Astrocyte (in vitro differentiated cells and primary cell): ENCODE measurements at places on chromosomes 2 and 18. TPM values are rescaled to one million over a fixed set of nuclear protein-coding genes. Genes with fewer than 3 reads are reported as not detected.

GRCh38 chr18:8987241-8987640 is 115.3 kb upstream of the NDUFV2 start:
- no peak overlapping the region for H3K27ac ChIP-seq
- no peak overlapping the region for H3K4me3 ChIP-seq
- H3K4me1 ChIP-seq = peaks cover 13% of the 10 kb centered on the region
- H3K27me3 ChIP-seq = no peaks in the 10 kb centered on the region

DNA sequence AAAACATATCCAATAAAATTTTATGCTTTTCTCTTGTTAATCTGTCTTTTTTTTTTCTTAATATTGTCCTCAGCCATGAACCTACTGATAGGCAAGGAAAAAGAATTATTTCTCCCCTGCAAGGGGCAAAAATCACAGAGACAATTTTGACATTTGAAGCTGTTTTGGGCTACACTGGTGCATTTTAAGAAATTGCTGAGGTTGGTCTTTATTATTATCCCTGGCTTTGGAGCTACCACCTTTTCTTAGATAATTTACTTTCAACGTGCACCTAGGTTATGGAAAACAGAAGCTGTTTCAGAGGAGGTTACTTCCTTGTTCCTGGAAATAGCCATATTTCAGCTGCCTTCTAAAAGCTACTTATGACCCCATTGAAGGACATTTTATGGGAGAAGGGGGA is 195.5 kb upstream of the KYNU start:
- DNase-seq = no peak
- no peak overlapping the region for H3K27ac ChIP-seq
- no peaks in the 10 kb centered on the region for H3K36me3 ChIP-seq
- no peak overlapping the region for H3K4me3 ChIP-seq
- no peaks in the 10 kb centered on the region for H3K4me1 ChIP-seq
- H3K27me3 ChIP-seq = no peaks in the 10 kb centered on the region

DNA sequence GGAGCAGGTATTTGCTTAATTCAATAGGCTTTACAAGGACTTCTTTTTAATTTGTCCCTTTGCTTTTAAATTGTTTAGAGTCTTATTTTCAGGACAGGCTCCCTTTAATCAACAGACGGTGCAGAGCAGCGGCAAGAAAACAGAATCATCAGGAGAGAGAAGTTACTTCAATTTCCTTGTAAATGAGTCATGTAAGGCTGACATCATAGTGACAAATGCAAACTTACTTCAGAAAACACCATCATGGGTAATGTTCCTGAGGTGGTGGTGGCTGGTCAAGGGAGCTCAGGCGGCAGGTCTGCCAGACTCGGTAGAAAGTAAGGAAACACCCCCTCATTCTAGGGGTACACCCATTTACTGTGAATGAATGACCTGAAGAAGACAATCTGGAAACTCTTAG is 395.1 kb downstream of the FBXO15 start:
- peak; percentile 73 for DNase-seq
- no peaks in the 10 kb centered on the region for H3K36me3 ChIP-seq
- no peak overlapping the region for H3K4me3 ChIP-seq
- no peaks in the 10 kb centered on the region for H3K27me3 ChIP-seq

DNA sequence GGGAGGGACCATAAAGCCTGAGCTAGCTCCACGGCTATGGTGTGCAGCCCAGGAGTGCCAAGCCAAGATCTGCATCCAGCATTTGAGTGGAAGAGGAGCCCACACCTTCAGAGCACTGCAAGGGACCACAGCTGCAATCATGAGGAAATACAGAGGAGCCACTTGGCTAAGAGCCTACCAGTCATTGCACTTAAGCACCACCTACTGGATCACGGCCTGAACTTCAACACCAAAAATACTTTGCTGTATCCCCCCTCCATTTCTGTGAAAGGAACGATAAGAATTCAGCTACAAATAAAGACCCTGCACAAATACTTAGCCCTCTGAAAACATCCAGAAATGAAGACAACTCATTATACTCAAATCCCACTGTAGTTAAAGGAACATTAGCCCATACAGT is 545.3 kb downstream of the TSN start:
- no peak overlapping the region for H3K4me3 ChIP-seq
- no peak overlapping the region for H3K27ac ChIP-seq

GRCh38 chr18:76018210-76018609 is 476.8 kb downstream of the ZNF516 start:
- no peak overlapping the region for H3K27ac ChIP-seq
- DNase-seq = no peak
- no peaks in the 10 kb centered on the region for H3K4me1 ChIP-seq
- no peaks in the 10 kb centered on the region for H3K36me3 ChIP-seq
- no peak overlapping the region for H3K4me3 ChIP-seq

- H3K36me3 ChIP-seq = no peaks in the 10 kb centered on the region
- peak; percentile 73 for DNase-seq
- peaks cover 13% of the 10 kb centered on the region for H3K4me1 ChIP-seq
- H3K27ac ChIP-seq = no peak overlapping the region
Measured at GRCh38 chr2:24456599-24457556, 34.2 kb upstream of the NCOA1 start.

- H3K4me1 ChIP-seq = no peaks in the 10 kb centered on the region
- no peak overlapping the region for H3K4me3 ChIP-seq
- H3K27me3 ChIP-seq = no peaks in the 10 kb centered on the region
- no peak for DNase-seq
- H3K36me3 ChIP-seq = no peaks in the 10 kb centered on the region
- H3K27ac ChIP-seq = no peak overlapping the region
Measured at GRCh38 chr2:150156415-150156814, 331.1 kb downstream of the RND3 start.

GRCh38 chr18:13579874-13580273 is 146.5 kb downstream of the FAM210A start:
- H3K27ac ChIP-seq = no peak overlapping the region
- H3K4me1 ChIP-seq = no peaks in the 10 kb centered on the region
- no peak for DNase-seq
- no peak overlapping the region for H3K4me3 ChIP-seq

DNA sequence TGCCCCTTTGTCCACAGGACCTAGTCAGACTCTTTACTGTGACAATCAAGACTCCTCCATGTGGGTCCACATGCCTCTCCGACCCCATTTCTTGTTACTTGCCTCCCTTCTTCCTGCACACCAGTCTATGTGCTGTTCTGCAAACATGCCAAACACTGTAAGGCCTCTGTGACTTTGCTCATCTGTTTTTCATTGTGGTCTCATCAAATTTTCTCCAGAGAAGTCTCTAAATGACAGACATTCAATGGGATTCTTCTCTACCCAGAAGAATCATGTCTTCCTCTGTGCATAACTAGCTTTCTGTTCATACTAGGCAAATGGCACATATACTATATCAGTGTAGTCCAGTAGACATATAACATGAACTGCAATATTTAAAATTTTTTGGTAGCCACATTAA is 43.0 kb upstream of the KCNE4 start:
- H3K27ac ChIP-seq = peak overlapping the region; percentile 73
- no peaks in the 10 kb centered on the region for H3K36me3 ChIP-seq
- H3K4me1 ChIP-seq = peaks cover 19% of the 10 kb centered on the region
- no peaks in the 10 kb centered on the region for H3K27me3 ChIP-seq

The RAB17 gene
- total RNA-seq = 0.34 and 1.4 TPM in 2 replicates

DNA sequence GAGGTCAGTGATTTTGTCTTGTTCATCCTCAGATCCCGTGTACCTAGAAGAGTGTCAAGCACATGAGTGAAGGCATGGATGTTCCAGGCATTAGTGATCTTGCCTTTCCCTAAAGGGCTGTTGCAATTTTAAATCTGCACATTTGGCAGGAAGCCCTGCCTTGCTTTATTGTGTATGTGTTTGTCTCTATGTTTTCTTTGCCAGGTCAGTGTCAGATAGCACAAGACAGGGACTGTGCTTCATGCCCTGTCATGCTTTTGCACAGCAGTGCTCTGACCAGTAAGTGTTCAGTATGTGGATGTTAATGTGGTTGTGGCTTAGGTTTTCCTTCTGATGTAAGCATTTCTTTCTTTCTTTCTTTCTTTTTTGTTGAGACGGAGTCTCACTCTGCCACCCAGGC is 131.5 kb downstream of the RGPD3 start:
- DNase-seq = no peak
- no peak overlapping the region for H3K27ac ChIP-seq
- no peak overlapping the region for H3K4me3 ChIP-seq
- no peaks in the 10 kb centered on the region for H3K27me3 ChIP-seq
- no peaks in the 10 kb centered on the region for H3K36me3 ChIP-seq

DNA sequence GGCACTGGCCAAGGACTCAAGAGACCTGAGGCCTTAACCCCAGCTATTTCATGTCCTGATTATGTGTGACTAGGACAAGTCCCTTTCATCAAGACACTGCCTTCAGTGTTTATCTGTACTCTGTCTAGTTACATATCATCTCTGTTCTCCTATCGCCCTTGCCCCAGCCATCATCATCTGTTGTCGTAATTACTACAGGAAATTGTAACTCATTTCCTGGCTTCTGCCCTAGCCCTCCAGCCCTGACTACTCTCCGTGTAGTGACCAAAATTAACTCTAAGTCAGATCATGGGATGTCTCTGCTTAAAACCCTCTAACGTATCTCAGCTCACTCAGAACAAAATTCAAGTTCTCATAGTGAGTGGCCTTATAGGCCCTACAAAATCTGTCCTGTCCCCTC is 49.3 kb upstream of the LAPTM4A start:
- H3K27me3 ChIP-seq = no peaks in the 10 kb centered on the region
- H3K36me3 ChIP-seq = no peaks in the 10 kb centered on the region
- DNase-seq = no peak
- H3K27ac ChIP-seq = no peak overlapping the region
- H3K4me1 ChIP-seq = no peaks in the 10 kb centered on the region

- H3K27me3 ChIP-seq = no peaks in the 10 kb centered on the region
- H3K4me3 ChIP-seq = no peak overlapping the region
- H3K4me1 ChIP-seq = no peaks in the 10 kb centered on the region
- peak; percentile 2 for DNase-seq
Measured at GRCh38 chr2:33812707-33813106, 213.6 kb upstream of the FAM98A start.

DNA sequence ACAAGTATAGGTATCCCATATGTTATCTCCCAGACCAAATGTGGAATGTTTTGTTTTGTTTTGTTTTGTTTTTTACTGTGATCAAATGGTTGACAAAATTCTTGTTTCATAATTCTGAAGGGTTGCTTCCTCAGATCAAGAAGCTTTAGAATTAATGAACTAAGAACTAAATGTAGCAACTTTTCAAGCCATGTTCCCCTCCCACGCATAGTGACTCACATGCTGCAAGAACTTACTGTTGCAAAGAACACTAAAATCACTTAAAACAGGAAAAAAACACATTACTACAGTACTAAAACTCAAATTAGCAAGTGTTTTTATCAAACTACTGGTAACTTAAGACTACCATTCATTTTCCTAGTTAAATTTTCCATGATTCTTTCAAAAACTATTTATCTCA is 30.6 kb downstream of the HNRNPLL start:
- no peaks in the 10 kb centered on the region for H3K27me3 ChIP-seq
- H3K4me3 ChIP-seq = no peak overlapping the region
- peak; percentile 82 for DNase-seq
- H3K27ac ChIP-seq = no peak overlapping the region
- peaks cover 43% of the 10 kb centered on the region for H3K36me3 ChIP-seq

- peaks cover 4% of the 10 kb centered on the region for H3K4me1 ChIP-seq
- H3K4me3 ChIP-seq = no peak overlapping the region
- DNase-seq = no peak
- H3K27me3 ChIP-seq = no peaks in the 10 kb centered on the region
- H3K27ac ChIP-seq = no peak overlapping the region
- H3K36me3 ChIP-seq = no peaks in the 10 kb centered on the region
Measured at GRCh38 chr2:70685771-70686171, 82.2 kb downstream of the ADD2 start.

DNA sequence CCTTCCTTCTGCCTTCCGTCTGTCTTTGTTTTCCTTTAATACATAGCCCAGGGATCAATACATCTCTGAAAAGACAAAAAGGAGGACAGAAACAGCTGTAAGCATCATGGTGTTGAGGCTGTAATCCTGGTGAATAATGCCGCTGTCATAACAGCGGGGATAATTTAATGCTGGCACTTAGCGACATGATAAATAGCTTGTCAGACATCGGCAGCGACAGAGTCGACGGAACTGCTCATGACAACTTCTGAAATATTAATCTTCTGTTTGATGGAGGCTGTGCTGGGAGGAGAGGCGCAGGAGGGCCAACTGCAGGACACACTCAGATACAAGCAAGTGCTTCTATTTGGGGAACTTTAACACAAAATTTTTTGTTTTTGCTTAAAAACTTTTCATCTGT is 602.2 kb downstream of the GALR1 start:
- H3K4me3 ChIP-seq = no peak overlapping the region
- H3K36me3 ChIP-seq = no peaks in the 10 kb centered on the region
- DNase-seq = no peak

GRCh38 chr2:228239207-228239906 is 57.9 kb upstream of the SPHKAP start:
- no peak for DNase-seq
- no peak overlapping the region for H3K27ac ChIP-seq
- H3K27me3 ChIP-seq = no peaks in the 10 kb centered on the region
- H3K4me1 ChIP-seq = no peaks in the 10 kb centered on the region

DNA sequence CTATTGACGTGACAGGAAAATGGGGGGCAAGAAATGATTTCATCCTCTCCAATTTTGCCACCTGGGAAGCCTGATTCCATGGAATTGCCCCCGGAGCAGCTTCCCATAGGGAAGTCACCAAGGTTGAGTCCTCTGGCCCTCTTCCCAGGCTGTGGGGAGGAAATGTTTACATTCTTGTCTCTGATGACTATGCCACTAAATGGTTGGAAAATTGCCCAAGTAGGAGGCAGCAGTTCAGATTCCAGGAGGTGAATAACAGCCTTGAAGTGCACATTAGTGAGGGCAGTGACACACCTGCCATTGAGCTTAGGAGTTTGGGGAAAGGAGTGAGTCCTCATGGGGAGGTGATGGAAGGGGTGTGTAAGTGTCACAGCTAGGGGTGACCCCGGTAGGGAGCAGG is 449.2 kb upstream of the DCC start:
- no peaks in the 10 kb centered on the region for H3K27me3 ChIP-seq
- no peak overlapping the region for H3K27ac ChIP-seq
- H3K36me3 ChIP-seq = no peaks in the 10 kb centered on the region
- no peak overlapping the region for H3K4me3 ChIP-seq
- H3K4me1 ChIP-seq = no peaks in the 10 kb centered on the region

GRCh38 chr2:146661473-146662096 is 1183.2 kb upstream of the ACVR2A start:
- DNase-seq = peak; percentile 36
- H3K27me3 ChIP-seq = no peaks in the 10 kb centered on the region
- no peak overlapping the region for H3K27ac ChIP-seq
- H3K4me3 ChIP-seq = no peak overlapping the region
- H3K36me3 ChIP-seq = no peaks in the 10 kb centered on the region
- H3K4me1 ChIP-seq = no peaks in the 10 kb centered on the region
